Stimulated activated CD8-positive, alpha-beta memory T cell treated with anti-CD3 and anti-CD28 coated beads, Interleukin-7, amount 100 ng/mL, for 4 hours (primary cell): ENCODE measurements at places on chromosomes 7 and 10.

DNA sequence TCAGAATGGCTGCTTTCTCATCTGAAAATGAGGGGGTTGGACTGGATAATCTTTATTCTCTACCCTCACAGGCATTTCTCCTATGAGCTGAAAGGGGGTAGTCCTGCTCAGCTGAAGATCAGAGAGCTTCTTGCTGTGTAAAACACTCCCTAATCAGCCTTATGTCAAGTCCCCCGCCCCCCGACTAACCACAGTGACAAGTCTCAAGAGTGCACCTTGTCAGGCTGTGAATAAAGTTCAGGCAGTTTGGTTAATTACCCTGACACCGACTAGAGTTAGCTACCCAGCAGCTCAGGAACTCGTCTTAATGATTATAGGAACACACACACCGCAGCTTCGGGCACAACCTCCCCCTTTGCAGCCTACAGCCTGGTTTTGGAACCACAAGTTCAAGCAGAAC lies 513.7 kb downstream of the RPS24 start:
- no peak for DNase-seq

- DNase-seq, result no peak
Measured at GRCh38 chr7:101829374-101829773, 11.9 kb downstream of the CUX1 start.

- DNase-seq, result no peak
Measured at GRCh38 chr10:78442836-78443550, 409.3 kb downstream of the RPS24 start.

DNA sequence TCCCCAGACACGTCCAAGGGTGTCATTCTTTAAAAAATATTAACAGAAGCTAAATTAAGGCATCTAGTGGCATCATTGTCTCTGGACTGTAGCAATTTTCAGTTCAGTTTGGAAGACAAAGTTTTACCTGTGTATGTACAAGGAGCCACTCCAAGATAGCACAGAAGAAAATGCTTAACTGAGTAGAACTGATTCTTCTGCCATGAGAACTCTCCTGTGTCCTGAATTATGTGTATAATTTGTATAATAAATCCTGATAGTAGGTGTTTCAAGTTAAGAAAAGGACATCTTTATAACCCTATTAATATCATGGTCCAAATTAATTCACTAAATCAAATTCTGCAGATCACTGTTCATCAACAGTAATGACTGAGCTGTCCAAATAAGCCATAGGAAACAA lies 1104.0 kb downstream of the XPNPEP1 start:
- no peak for DNase-seq

GRCh38 chr10:100977436-100977835 lies 8.1 kb downstream of the SEMA4G start:
- no peak for DNase-seq

- DNase-seq, result no peak
Measured at GRCh38 chr7:43108255-43109011, 4.0 kb upstream of the HECW1 start.

DNA sequence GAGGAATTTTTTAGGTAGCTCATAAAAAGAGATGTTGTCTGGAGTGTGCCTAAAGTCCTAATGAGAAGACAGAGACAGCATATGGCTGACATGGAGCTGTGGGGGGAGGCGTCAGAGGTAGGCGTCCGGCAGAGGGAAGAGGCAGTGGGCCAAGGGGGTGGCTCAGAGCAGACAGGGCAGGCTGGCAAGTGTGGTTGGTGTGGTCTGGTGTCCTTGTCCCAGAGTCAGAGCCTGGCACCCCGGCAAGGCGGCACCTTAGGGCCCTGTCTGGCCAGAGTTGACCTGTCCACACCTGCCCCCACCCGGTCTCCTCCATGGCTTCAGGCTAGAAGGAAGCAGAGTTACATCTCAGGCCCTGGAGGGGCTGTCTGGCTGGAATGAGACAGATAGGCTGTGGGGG lies 220.3 kb upstream of the ZNF32 start:
- DNase-seq, result no peak

DNA sequence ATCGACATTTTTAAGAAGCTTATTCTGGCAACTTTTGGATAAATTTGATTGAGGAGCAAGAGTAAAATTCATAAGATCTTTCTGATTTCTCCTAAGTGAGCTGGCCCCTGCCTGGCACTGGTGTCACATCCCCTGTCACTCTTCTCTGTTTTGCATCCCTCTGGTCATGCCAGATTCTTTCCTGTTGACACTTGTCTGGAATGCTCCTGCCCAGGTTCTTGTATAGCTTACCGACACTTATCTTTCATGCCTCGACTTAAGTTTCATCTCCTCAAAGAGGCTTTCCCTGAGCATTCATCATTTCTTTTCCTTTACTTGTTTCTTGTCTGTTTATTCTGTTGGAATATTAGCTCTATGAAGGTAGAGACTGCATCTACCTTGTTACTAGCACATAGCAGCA lies 22.2 kb upstream of the AASS start:
- DNase-seq, result no peak

DNA sequence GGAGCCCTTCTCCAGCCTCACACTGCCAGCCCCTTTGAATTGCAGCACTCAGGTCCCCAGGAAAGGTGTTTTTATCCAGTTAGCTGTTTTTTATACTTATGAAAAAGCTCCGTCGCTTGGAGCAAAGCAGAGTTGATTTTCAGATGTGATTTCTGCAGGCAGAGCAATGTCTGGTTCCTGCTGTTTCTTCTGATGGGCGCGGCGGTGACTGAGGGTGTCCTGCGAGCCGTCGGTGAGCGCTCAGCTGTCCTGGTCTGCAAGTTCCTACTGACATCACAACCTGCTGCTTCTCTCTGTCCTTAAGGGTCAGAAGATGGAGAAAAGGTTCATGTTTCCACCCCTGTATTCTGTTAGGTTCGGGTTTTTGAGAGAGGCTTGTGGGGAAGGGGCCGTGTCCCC lies 109.6 kb upstream of the FAM20C start:
- DNase-seq, result no peak

GRCh38 chr10:13840036-13840435 lies 253.3 kb downstream of the PRPF18 start:
- DNase-seq, result no peak

- no peak for DNase-seq
Measured at GRCh38 chr7:18995811-18996426, 121.5 kb downstream of the TWIST1 start.

GRCh38 chr7:129801882-129802281 lies 150.9 kb downstream of the UBE2H start:
- no peak for DNase-seq

- no peak for DNase-seq
Measured at GRCh38 chr7:46391231-46392201, 470.4 kb upstream of the IGFBP3 start.

DNA sequence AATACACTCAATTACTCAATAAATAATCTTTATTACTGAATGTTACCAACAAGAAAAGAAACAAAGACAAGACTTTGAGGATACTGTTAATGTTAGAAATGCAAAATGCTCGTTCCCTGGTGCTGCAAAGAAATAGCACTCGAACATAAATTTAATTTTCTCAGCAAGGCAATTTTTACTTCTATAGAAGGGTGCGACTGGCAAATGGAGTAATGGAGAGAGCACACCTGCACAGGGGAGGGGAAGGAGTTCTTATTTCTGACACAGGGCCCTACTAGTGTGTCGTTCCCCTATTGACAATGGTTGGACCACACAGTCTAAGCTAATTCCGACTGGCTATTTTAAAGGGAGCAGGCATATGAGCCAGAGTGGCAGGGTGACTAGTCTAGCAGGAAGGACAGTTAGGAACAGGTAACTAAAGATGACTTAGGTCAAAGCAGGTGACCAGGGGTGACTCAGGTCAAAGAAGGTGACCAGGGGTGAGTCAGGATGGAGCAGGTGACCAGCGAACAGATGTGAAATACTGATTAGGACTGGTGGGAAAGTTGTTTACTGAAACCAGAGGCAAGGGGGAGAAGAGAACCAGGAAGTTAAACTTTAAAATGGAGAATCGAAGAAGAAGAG lies 119.1 kb downstream of the RNF32 start:
- no peak for DNase-seq

GRCh38 chr7:4144172-4144701 lies 537.9 kb upstream of the FOXK1 start:
- DNase-seq, result no peak

DNA sequence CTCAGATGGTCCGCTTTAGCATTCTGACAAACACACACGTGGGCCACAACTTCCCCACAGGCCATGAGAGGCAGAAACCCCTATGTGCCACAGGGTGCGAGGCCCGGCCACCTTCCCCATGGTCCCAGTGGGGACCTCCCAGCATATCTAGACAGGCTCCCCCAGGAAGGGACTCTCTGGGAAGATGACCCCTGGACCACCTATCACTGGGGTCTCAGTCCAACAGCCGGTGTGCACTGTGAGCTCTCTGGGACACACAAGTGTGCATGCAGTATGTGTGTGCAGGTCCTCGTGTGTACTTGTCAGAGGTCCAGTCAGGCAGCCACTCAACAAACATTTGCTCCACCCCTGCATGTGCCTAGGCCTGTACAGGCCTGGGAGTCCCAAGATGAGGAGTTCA lies 18.7 kb downstream of the GRID1 start:
- DNase-seq, result no peak

- no peak for DNase-seq
Measured at GRCh38 chr7:2198206-2198605, 34.5 kb downstream of the MAD1L1 start.

DNA sequence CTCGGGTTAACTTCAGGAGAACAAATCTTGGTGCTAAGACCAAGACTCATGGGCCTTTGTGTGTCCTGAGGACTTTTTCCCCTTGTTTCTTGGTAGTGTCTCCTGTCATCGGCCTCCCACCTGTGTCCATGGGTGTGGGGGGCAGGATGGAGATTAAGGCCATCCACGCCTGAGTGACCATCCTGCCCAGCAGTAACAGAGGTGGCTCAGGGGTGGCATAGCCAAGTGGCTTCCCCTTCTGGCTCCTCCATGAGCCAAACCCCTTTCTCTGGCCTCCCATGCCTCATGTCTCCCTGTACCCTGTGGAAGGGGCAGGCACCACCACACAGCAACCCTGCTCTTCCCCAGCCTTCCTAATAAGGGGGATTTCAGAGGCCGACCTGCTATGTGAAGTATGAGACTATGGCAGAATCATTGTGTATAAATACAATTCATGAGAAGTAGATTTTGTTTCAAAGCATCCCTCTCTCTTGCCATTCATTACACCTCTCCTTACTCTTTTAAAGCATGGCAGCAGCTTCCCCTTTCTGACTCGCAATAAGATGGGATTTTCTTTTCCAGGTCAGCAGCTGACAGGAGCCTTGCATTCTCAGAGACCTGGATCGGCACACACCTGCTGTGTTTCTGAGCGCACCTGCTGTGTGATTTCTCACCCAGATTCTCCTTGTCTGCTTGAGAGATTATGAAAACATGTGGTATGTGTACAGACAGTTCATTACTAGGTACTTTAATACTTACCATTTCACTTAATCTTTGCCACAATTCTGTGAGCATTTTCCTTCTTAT lies 102.5 kb downstream of the XPNPEP1 start:
- DNase-seq, result no peak

DNA sequence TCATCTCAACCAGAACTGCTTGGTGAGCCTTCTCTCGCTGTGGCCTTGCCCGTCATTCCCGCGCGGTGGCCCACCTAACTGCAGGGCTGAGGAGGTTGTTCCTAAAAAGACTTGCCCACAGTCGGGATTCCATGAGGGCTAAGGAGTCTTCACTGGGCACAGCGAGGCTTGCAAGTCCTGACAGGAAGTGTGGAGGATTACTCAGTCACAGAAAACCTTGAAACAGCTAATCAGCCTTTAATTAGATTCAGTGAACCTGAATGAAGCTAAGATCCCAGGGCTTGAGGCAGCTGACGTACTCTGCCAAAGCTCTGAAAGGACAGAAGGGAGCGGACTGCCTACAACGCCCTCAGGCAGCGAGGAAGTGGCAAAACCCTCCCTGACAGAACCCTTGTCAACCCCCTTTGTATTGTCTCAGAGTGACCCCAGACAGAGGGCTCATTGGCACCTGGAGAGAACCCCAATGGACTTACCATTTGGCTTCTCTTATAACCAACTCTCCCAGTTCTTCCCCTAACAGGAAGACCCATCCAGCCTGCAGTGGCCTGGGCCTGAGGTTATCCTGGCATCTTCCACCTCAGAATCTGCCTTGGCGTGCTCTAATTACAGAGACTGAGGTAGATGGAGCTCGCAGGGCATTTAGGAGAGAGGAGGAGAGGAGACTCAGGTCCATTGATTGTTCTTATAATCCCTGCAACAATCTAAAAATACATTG lies 2.5 kb upstream of the LAMB4 start:
- no peak for DNase-seq

DNA sequence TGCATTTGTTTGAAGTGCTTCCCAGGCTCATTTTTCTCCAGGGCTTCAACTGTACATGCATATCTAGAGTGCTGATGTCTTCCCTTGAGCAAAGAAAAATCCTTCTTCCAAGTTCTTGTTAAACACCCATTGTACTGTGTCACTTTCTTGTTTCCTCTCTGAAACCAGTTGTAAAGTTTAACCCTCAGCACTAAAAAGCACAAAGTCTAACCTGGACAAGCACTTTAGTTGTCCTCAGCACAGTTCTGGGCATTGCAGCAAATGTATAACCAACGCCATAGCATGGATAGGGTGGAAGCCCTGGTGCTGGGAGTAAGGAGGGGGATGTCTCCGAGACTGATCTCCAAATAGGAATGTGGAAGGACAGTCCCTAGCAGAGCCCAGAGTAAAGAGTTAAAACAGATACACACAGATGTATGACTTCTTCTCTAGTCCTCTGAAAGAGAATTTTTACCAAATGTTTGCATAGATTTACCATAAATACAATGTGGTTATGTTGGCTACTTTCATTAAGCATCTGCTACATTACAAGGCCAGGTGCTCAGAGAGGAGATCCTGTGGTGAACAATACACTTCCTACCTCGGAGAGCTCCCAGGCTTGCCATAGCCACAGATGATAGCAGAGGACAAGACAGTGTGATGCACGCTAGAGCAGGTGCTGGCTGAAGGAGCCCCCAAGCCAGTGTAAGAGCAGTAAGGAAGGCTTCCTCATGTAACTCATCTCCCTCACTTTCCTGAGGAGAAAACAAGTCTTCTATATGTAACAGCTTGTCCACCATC lies 57.0 kb downstream of the DNAJC12 start:
- no peak for DNase-seq

GRCh38 chr10:29269486-29269885 lies 19.4 kb upstream of the LYZL1 start:
- no peak for DNase-seq

- DNase-seq, result no peak
Measured at GRCh38 chr7:44876393-44876792, 8.9 kb downstream of the PURB start.

DNA sequence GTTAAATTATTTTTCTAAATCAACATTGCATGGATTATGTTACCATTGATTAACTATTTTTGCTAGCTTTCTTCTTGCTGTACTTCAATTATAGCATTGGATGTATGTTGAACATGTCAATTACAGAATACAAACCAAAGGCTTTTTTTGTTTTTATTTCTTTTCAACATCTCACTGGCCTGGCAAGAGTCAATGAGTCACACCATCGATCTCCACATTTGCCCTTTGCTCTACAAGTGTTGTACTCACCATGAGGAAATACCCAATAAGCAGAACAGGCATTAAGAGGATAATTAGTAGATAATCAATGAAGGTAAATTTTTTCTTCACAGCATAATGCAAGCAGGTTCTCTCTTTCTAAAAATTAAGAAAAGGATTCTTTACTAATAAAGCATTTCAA lies 23.3 kb downstream of the ANKRD22 start:
- DNase-seq, result no peak
